ENCODE measurements at places on chromosomes 12 and 14.

- no peak for DNase-seq
Observed at GRCh38 chr12:93581370-93581769, 8.9 kb downstream of the SOCS2 start.

- DNase-seq, result no peak
Observed at GRCh38 chr12:81949841-81950308, 190.7 kb upstream of the PPFIA2 start.

GRCh38 chr12:82833481-82833880, 146.8 kb downstream of the TMTC2 start:
- DNase-seq, result no peak

DNA sequence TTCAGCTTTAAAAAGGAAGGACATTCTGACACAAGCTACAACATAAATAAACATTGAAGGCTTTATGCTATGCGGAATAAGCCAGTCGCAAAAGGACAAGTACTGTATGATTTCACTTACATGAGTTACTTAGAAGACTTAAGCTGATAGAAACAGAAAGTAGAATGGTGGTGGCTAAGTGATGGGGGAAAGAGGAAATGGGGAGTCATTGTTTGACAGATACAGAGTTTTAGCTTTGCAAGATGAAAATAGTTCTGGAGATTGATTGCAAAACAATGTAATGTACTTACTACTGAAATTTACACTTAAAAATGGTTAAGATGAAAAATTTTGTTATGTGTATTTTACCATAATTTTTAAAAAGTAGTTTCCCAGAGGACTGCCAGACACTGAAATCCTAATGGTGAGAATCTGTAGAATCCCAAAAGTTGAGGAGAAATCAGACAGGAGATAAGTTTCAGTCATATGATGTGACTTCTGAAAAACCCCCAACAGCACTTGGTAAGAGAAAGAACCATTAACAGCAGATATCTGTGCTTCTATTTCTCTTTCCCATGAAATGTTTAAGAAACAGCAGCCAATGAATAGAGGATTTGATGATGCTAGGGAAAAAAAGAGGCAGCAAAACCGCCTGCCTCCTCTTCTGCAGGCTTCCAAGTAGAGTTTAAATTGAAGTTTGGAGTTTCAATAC, 16.6 kb upstream of the CLEC2A start:
- no peak for DNase-seq

DNA sequence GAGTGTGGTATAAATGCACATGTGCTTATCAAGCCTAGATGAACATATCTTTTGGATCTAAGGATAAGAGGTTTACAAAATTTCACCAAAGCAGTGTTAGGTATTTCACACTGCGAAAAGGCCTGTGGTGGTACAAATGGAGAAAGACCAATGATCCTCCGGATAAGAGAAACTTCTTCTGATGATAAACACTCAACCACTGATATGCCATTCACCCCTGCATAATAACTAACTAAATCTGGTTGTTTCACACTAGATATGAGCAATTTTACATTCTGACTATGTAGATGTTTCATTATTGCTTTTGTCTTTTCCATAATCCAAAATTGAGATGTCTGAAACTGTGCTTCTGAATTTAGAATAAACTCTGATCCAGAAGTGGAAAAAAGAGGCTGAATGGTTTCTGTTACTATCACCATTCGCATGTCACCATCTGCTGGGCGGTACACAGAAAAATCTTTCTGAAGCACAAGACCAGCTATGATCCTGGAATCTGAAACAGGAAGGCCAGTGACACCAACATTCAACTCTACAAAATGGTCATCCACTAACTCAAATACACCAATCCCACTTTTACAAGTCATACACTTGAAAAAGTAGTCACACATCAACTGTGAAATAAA, 1.3 kb downstream of the BBS10 start:
- no peak for DNase-seq

DNA sequence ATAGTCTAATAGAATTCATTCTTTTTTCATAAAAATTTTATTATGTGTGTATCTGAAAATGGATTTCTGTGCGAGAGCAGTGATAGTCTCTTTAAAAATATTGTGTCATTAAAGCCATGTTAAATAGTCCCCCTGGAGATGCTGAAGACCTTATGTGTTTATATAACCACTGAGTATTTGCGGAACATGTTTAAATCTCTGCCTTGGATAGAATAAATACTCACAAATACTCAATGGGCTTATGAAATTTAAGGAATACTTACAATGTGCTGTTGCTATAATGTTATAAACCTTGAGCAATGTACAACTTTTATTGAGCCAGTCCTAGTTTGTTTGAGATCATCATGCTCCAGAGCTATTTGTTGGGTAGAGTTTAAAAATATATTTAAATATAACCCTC, 226.0 kb downstream of the SNAPC1 start:
- DNase-seq, result no peak

- DNase-seq, result no peak
Observed at GRCh38 chr14:33642080-33642479, 308.8 kb downstream of the EGLN3 start.
